COR-L47 (cell line): ENCODE measurements at places on chromosomes 5 and 9.

- no peak for DNase-seq
These were observed 148.5 kb upstream of the ALDH1B1 start for GRCh38 chr9:38243993-38244392.

DNA sequence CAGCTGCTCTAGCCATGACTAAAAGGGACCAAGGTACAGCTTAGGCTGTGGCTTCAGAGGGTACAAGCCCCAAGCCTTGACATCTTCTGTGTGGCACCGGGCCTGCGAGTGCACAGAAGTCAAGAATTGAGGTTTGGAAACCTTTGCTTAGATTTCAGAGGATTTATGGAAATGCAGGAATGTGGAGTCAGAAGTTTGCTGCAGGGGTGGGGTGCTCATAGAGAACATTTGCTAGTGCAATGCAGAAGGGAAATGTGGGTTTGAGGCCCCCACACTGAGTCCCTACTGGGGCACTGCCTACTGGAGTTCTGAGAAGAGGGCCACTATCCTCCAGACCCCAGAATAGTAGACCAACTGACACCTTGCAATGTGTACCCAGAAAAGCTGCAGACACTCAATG, 624.9 kb upstream of the FTMT start:
- DNase-seq: no peak

DNA sequence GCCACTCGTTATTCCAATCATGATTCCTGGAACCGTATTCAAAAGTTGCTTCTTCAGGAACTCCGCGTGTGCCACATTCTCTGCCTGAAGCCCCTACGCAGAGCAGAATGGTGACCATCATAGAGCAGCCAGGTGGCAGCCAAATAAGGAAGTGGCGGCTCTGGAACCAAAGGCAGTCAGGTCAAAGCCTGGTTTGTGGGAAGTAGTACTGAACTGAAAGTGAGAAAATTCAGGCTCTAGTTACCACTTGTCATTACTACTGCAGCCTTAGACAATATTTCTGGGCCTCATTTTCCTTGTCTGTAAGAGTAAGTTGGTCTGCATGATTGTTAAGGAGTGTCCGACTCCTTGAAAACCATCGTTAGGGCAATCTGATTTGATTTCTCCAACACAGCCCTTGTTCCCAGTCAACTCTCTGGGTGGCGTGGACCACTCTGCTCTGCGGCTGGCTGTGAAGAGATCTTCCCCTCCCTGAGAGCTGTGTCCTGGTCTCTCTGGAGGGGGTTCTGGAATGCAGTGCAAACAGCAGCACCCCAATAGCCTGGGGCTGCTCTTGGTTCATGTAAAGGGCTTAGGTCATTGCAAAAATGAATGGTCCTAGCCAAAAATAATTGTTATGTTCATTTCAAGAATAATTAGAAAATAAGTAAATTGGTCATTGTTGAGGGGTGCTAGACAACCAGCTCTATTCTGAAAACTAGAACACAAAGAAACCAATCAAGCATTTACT, 102.4 kb downstream of the MED27 start:
- DNase-seq: no peak

DNA sequence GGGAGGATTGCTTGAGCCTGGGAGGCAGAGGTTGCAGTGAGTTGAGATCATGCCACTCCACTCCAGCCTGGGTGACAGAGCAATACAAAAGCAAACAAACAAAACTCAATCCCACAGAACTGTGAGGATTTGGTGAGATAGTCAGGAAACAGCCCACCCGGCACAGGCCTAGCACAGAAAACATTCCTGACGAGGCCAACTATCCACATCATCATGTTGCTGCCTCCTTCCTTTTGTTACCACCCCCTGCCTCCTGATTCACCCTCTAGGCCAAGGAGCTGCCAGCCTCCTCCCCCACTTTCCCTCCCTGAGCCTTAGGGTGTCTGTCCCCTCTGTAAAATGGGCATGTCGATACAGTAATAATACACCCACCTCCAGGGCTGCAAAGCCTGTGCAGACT, 39.0 kb downstream of the STK10 start:
- no peak for DNase-seq

DNA sequence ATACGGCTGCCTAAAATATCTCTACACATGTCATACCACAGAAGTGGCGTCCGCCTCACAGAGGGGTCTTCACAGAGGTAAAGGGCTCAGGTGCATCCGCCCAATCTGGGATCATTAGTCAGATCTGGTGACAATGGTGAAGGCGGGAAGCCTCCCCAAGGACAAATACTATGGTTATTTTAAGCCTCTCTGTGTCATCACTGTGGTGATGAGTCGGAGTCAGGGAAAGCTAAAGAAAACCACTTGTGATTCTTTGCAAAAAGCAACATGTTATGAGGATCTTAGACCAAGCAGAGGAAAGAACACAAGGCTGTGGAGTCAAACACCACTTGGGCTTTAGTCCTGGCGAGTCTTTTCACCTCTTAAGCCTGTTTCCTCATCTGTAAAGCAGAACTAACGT, 190.4 kb downstream of the DRD1 start:
- no peak for DNase-seq

DNA sequence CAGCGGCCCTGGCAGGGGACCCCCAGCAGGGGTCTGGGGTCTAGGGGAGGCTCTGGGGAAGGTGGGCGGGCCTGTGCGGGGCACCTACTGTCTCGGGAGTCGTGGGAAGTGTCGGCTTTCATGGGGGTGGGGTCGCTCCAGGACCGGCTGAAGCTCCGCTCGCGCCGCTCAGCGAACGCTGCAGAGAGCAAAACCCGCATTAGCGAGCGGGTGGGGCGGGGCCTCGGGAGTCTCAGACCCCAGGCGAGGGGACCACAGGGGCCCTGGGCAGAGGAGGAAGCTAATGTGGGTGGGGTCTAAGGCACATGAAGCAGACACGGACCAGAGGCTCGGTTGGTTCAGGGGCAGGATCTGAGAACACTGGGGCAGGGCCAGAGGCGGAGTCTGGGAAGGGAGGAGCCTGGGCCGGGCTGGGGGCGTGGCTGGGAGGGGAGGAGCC, 5.5 kb downstream of the NSMF start:
- DNase-seq: no peak

- no peak for DNase-seq
These were observed 14.6 kb downstream of the C5orf58 start for GRCh38 chr5:170247363-170247762.

DNA sequence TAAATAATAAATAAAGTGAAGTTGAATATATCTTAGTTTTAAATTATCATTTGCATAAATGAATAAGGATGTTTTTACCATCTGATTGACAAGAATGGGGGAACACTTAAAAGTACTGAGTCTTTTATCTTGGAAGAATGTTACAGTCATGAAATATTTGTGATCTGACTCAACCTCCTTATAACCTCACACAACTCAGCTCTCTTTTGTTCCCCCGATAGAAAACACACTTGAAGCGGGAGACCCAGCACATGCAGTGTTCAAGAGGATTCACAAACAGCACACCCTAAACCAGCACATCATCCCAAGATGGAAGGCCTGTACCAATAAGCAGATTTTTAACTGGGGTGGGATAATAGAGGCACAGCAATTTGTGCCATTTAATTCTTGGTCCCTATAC, 15.5 kb downstream of the BAAT start:
- DNase-seq: no peak

GRCh38 chr9:19156805-19157204, 29.5 kb upstream of the PLIN2 start:
- no peak for DNase-seq

- no peak for DNase-seq
These were observed 8.3 kb downstream of the ATOX1 start for GRCh38 chr5:151750121-151750520.

GRCh38 chr9:90960941-90961340, 159.3 kb downstream of the SYK start:
- DNase-seq: no peak

- peak; percentile 6 for DNase-seq
These were observed 167.7 kb downstream of the GRIA1 start for GRCh38 chr5:153658149-153658548.
